Neuronal stem cell (in vitro differentiated cells): ENCODE measurements at places on chromosomes 6 and 20.

- DNase-seq: no peak
Measured at GRCh38 chr20:22460231-22460630, 124.1 kb downstream of the FOXA2 start.

- DNase-seq: no peak
Measured at GRCh38 chr6:148629181-148629580, 117.6 kb upstream of the UST start.

DNA sequence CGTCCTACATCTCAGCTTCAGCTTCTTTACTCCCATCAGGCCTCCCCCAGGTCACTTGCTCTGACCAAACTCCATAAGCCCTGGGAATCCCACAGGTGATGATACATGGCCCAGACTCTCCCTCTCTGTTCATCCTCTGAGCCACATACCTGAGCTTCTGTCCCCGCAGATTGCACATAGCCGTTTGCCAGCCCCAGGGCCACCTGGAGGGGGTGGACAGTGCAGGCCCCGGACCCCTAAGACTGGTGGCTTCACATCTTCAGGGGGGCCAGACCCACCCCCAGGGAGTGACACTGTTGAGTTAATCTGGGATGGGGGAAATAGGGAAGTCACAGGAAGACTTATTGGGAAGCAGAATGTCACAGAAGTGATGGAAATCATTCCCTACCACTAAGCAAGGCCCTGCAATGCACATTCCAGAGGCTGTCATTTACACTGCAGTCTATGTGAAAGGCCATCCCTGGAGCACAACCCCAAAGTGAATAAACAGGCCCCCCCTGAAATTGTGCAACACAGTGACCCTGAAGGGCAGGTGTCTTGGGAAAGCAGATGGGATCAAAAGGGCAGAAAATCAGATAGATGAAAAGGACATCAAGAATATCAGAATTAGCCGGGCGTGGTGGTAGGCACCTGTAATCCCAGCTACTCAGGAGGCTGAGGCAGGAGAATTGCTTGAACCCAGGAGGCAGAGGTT lies 2.2 kb downstream of the RXRB start:
- DNase-seq: no peak

- DNase-seq: no peak
Measured at GRCh38 chr6:158529629-158530028, 30.3 kb upstream of the TMEM181 start.
